ENCODE measurements at places on chromosomes 5 and 9.

- peak; percentile 93 for DNase-seq
These were observed 53.4 kb downstream of the TENT4A start for GRCh38 chr5:6766604-6767093.

- no peak for DNase-seq
These were observed 94.4 kb upstream of the IFNE start for GRCh38 chr9:21576331-21577189.

DNA sequence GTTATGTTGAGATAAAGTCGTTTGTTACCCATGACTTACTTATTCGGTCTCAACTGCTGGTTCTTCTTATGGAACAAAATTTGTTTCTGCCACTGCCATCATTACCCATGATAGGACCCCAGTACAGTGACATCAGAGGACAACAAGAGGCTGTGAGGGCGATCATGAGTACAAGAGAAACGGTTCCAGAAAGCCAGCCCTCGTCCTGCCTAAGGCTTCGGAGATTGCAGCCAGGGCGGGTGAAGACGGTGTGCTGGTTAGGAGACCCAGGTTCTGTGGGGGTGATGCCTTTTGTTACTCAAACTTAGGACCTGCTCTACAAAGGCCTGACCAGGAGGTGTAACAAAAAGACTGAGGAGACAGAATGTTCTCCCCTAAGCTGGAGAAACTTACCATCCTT, 10.9 kb downstream of the FYB1 start:
- no peak for DNase-seq

DNA sequence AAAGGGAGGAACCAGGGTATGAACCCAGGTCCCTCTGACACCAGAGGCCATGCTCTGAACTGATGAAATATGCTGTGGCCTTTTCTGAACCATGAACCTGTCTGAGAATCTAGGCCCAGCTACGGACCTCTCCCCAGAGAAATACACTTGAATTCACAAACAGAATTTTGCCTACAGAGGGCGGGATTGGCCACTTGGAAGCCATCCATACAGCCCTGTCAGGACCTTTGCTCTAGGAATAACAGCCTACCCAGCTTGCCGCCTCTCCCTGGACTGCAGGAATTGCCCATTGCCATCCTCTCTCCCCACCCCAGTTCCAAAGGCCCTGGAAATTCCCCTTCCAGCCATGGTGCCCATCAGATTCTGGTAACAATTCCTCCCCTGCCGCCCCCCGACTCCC, 26.6 kb downstream of the MORN5 start:
- DNase-seq: no peak

- DNase-seq: no peak
These were observed 341.1 kb upstream of the RGMB start for GRCh38 chr5:98432378-98432777.

DNA sequence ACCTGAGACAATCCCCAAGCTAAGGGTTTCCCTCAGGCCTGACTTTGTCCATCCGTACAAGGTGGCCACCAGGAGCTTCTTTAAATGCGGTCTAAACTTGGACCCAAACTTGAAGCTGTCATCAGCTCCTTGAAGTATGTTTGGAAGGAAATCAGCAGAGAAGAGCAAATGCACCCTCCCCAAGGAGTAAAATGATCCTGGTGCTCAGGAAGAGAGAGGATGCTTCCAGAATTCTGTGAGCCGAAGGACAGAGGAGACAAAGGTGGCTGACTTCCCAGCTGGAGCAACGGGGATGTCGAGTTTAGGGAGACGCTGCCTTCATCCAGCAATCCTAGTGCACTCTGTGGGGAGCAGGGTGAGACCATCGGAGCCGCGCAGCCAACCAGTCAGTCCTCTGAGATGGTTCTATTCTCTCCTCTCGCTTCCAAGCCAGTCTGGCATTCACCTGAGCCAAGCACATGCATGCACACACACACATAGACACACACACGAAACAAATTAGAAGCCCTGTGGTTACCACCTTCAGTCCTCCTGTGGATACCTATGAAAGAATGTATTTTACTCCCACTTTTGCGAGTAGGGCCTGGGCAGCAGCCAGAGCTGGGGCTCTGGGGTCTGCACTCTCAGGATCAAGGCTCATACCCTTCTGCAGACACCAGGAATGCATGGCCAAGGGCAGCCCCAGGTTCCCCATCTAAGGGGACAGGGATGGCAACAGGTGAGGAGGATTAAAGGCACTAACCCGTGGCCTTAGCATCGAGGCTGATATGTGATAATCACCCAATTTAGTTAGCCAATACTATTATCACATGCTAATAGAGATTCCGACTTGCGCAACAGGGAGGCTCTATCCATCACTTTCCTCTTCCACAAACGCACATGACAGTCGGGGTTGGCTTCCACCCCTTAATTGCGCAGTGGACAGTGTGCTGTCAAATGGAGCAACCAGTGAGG, 75.8 kb downstream of the GTF3C4 start:
- no peak for DNase-seq

- no peak for DNase-seq
These were observed 21.1 kb downstream of the ORM2 start for GRCh38 chr9:114350636-114351401.

DNA sequence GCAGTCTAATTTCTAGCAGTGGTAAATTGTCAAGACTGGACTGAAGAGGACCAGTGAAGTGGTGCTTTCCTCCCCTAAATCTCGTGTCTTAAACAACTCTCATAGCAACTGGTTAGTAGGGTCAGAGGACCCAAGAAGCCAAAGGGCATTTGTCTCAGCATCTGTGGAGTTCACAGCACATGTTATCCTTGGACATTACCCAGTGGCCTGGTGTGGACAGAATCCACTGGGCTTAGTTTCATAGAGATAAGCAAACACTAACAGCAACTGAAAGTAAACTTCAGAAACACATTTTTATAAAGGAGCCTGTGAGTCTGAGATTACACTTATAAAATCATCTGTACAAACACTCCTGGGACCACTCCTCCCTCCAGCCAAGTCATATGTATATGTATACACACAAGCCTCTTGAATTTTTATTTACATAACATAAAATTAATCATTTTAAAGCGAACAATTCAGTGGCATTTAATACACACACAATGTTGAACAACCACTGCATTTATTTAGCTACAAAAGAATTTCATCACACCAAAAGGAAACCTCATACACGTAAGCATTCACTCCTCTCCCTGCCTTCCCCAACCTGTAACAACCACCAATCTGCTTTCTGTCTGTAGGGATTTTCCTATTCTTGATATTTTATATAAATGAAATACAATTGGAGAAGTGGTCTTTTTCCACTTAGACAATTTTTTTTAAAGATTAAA, 457.8 kb downstream of the RASEF start:
- no peak for DNase-seq

DNA sequence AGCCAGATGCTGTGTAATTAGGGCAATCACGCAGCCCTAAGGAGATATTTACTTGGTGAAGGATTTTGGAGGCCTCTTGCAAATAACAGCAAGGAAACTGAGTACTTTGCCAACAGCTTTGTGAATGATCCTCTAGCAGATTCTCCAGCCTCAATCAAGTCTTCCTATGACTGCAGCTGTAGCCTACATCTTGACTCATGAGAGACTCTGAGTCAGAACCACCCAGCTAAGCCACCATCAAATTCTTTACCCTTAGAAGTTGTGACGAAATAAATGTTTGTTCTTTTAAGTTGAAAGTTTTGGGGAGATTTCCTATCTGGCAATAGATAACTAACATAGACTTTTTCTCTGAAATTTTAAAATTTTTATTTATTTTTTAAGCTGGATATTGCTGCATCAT, 237.6 kb upstream of the CCNH start:
- DNase-seq: no peak

DNA sequence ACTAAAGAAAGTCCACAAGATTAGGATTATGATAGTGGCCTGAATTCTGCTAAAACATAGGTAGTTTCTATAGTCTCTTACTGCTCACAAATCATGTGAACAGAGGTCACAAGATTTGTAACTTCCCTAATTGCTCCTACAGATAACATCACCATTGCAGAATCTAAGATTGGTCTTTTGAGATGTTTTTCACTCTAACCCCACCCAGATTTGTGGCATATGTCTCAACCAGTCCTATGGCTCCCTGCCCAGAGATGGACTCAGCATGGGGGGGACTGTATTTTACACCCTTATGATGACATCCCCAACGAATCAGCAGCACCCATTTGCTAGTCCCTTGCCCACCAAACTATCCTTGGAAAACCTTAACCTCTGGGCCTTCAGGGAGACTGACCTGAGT, 1046.2 kb downstream of the CDH12 start:
- DNase-seq: no peak

- DNase-seq: no peak
These were observed 6.9 kb downstream of the NOL6 start for GRCh38 chr9:33466565-33467495.

GRCh38 chr5:74651710-74652109, 11.2 kb upstream of the ENC1 start:
- peak; percentile 36 for DNase-seq

GRCh38 chr5:90638878-90639277, 80.3 kb downstream of the ADGRV1 start:
- no peak for DNase-seq

- no peak for DNase-seq
These were observed 7.1 kb downstream of the MEGF9 start for GRCh38 chr9:120707170-120707569.

GRCh38 chr9:85427772-85428171, 314.0 kb downstream of the AGTPBP1 start:
- DNase-seq: no peak

DNA sequence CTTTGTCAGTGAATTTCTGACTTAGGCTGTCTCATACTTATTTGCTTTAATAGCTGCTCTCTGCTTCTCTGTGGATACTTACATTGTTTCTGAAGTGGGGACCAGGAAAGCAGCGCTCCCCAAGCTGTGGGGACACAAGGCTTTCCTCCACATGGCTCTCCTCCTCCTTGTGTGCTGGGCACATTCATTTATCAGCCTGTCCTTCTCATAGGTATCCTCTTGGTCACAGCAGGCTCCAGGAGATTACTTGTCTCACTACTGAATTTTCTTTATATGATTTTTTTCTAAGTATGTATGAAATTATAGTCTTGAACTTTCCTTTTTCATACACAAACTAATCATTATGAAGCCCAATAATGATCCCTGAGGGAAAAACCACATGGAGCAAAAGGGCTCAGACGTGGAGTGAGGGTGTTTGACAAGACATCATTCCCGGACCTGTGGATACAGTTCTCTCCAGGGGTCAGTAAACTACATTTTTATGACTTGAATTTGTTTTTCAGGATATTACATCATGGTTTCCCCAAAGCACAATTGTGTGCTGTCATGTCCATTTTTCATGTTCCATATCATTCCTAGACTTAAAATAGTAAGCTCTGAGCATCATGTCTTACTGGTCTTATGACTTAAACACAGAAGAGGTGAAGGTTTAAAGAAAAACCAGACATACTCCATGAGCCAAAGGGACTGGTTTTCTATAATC, 234.5 kb downstream of the PCSK1 start:
- no peak for DNase-seq

GRCh38 chr9:131203431-131204218, 72.7 kb downstream of the FAM78A start:
- DNase-seq: no peak

DNA sequence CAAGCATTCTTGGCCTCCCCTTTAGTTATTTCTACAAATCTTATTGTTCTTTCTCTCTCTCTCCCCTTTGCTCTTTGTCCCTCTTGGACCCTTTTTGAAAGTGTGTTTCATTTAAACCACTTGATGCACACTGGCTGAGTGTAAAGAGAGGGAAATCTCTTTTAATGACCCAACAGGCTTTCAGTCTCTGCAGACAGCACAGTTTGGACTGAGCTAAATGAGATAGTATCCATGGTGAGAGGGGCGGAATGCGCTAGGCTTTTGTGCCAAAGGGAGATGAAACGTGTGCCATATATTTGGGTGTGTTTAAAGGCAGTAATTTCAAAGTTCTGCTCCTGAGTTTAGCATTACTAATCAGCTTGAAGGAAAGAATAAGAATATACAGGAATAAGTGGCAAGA, 184.9 kb downstream of the PCSK1 start:
- DNase-seq: no peak

DNA sequence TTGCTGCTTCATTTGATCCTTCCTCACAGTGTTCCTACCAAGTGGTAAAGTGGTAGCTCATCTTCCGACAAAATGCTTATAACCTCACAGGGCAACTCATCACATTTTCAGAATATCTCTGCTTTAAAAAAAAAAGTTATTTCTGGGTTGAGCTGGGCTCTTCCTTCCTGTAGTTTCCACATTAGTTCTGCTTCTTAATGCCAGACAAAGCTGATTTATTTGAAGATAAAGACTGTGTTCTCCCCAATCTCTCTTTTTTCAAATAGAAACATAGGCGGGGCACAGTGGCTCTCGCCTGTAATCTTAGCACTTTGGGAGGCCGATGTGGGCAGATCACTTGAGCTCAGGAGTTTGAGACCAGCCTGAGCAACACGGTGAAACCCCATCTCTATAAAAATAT, 273.1 kb downstream of the ACTL7B start:
- no peak for DNase-seq

GRCh38 chr9:123716339-123716945, 213.5 kb downstream of the DENND1A start:
- no peak for DNase-seq

- no peak for DNase-seq
These were observed 342.4 kb upstream of the TYRP1 start for GRCh38 chr9:12350775-12351174.

GRCh38 chr9:133075925-133076630, 14.3 kb downstream of the CEL start:
- DNase-seq: no peak

- peak; percentile 63 for DNase-seq
These were observed 48.0 kb upstream of the CAST start for GRCh38 chr5:96614110-96614691.

- DNase-seq: no peak
These were observed 29.9 kb downstream of the SPACA9 start for GRCh38 chr9:132908635-132909034.

GRCh38 chr5:93874080-93874479, 132.7 kb upstream of the POU5F2 start:
- DNase-seq: no peak

- DNase-seq: no peak
These were observed 132.8 kb upstream of the RAI14 start for GRCh38 chr5:34523387-34523726.

DNA sequence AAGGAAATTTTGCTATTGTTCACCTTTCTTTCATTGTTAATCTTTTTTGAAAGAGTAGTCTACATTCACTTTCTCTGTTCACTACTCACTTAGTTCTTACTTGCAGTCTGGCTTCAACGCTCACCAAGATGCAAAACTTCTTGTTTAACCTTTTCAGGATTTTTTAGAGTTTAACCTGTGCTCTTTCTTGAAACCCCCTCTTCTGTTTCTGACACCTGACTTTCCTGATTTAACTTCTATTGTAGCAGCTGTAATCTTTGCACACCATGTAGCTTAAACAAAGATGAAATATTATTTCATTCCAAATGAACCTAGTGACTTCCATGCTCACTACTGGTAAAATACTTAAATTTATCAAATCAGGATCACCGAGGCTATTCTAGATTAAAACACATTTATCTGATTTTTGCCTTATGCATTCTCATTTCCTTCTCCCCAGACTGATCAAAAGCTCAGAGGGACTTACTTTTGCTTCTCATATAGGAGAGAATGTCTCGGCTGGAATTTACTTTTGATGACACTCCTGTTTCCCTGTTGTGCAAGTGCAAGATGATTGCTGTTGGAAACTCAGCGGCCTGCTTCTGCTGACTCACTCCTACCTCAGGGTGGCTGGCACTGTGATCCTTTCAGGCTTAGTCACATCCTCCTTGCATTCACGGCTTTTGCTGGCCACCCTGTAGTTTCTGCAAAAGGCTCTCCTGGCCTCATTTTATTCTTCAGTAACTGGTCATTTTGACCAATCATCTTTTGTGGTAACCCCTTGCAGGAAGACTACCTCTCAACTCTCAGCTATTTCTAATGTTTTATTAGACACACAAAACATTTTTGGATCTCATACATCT, 109.3 kb upstream of the IFNE start:
- no peak for DNase-seq

GRCh38 chr5:86376214-86376613, 241.5 kb upstream of the COX7C start:
- DNase-seq: no peak
